ENCODE measurements at places on chromosomes 11 and 22. TPM values are rescaled to one million over a fixed set of nuclear protein-coding genes. Genes with fewer than 3 reads are reported as not detected.

The APOA4 gene
- total RNA-seq = 0.86 TPM

The DGAT2 gene
- total RNA-seq = 36.4 TPM

The MIEF1 gene
- 31.2 TPM for total RNA-seq

The PIH1D2 gene
- 1.3 TPM for total RNA-seq

The RASD2 gene
- total RNA-seq = 1.1 TPM

The TRIM29 gene
- total RNA-seq = not detected

The MALAT1 gene
- 7,439 TPM for total RNA-seq

The TPCN2 gene
- 25.5 TPM for total RNA-seq

The MS4A8 gene
- not detected for total RNA-seq

- DNase-seq = no peak
These were observed 5.7 kb downstream of the AMPD3 start for GRCh38 chr11:10460611-10461275.

GRCh38 chr11:60810569-60810968 lies 25.4 kb downstream of the MS4A10 start:
- DNase-seq = no peak

DNA sequence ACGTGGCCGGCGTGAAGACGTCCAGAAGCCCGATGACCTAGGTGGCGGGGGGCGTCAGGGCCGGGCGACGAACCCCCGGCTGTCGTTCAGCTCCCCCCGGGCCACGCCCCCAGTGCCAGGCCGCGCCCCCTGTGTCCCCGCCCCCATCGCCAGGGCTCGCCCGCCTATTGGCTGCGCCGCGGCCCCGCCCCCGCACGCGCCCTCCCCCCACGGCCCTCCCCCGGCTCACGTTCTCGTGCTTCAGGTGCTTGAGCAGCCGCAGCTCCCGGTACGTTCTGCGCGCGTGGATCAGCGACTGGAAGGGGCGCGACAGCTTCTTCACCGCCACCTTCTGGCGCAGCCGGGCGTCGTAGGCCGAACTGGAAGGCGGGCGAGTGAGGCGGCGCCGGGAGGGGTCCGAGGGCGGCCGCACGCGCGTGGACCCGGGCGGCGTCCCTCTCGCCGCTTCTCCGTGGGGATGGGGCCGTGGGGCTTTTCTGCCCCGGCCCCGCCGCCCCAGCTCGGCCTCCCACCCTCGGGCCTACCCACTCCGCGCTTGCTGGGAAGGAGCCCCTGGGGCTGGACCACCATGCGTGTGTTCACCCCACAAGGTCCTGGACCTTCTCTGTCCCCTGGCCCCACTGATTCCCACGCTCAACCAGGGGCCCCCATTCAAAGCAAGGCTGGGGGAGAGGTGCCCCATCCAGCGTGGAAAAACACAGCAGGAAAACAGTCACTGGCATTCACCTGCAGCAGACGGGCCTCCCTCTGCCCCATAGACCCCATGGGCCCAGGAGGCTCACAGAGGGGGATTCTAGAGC lies 2.4 kb downstream of the MAPK11 start:
- peak; percentile 67 for DNase-seq

DNA sequence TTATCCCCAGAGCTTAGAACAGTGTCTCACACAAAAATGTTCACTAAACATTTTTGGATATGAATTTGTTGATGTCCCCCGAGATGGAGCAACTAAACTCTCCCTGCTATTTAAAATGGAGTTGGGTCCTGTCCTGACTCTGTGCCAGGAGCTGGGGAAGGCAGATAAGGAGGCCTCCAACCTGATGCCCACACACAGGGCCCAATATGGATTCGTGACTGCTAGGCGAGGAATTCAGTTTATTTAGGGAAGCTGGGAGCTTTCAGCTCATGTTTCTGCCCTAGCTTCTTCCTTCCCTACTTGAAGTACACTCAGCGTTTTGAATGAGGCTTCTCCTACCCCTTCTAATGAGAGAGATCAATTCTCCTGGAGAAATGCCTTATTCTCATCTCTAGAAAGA lies 373.0 kb upstream of the LARGE1 start:
- DNase-seq = no peak

- no peak for DNase-seq
These were observed 6.5 kb downstream of the TPCN2 start for GRCh38 chr11:69055212-69055586.

DNA sequence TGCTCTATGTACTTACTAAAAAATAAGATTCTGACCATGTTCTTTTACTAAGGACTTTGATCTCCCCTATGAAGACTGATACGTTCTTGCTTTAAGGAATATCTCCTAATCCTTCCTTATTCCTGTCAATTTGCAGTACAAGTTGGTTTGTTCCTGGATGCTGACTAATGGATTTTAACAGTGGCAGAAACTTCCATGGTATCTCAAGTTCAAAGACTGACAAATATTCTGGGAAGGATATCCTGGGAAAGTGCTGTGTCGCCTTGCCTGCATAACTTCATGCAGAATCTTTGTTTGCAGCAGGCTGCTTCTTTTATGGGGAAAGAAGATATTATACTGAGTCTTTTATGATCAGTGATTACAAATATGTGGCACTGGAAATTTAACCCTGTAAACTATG lies 8.4 kb upstream of the OR52J3 start:
- DNase-seq = no peak

- no peak for DNase-seq
These were observed 7.9 kb upstream of the ADORA2A start for GRCh38 chr22:24419475-24419850.

- peak; percentile 54 for DNase-seq
These were observed 89.7 kb upstream of the PHOX2A start for GRCh38 chr11:72333661-72334060.

- no peak for DNase-seq
These were observed 32.3 kb downstream of the MIAT start for GRCh38 chr22:26689513-26690301.

GRCh38 chr11:134152696-134153095 lies 71.1 kb downstream of the NCAPD3 start:
- no peak for DNase-seq

- DNase-seq = no peak
These were observed 705.4 kb upstream of the TENM4 start for GRCh38 chr11:80146232-80146631.

GRCh38 chr11:115267871-115268270 lies 236.3 kb downstream of the CADM1 start:
- no peak for DNase-seq

DNA sequence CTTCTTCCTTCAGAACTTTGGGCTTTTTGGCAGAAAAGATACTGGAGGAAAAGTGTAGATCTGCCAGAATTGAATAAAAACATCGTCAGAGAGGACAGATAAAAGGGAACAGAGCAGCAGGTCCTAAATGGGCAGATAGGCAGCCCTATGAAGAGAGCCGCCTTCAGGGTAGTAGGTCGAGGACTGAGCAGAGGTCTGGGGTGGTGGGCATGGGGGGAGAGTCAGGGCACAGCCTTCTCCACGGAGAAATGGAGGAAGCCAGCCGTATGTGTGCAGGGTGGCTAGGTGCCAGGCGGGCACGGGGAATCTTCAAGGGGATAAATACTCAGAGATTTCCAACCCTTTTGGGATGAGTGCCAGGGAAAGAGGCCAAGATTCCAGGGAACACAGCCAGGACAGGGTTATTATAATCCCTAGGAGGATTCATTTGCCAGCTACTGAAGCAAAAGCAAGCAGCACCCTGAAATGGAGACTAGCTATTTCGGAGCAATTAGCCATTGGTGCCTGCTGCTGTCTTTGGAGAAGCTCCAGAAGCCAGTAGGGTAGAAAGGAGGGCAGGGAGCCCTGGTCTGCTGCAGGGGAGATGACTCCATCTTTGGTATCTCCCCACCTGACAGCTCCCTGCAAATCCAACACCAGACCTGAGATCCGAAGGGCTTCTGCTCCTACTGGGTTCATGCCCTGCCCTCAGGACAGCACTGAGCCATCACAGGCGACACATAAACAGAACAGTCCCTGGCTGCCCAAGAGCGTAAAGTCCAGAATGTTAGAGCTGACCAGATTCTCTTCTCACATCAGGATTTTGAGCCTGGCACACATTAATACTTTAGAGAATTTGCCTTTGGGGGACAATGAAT lies 174.5 kb upstream of the NTM start:
- DNase-seq = no peak

- no peak for DNase-seq
These were observed 9.4 kb downstream of the LDLRAD3 start for GRCh38 chr11:35953081-35953760.

DNA sequence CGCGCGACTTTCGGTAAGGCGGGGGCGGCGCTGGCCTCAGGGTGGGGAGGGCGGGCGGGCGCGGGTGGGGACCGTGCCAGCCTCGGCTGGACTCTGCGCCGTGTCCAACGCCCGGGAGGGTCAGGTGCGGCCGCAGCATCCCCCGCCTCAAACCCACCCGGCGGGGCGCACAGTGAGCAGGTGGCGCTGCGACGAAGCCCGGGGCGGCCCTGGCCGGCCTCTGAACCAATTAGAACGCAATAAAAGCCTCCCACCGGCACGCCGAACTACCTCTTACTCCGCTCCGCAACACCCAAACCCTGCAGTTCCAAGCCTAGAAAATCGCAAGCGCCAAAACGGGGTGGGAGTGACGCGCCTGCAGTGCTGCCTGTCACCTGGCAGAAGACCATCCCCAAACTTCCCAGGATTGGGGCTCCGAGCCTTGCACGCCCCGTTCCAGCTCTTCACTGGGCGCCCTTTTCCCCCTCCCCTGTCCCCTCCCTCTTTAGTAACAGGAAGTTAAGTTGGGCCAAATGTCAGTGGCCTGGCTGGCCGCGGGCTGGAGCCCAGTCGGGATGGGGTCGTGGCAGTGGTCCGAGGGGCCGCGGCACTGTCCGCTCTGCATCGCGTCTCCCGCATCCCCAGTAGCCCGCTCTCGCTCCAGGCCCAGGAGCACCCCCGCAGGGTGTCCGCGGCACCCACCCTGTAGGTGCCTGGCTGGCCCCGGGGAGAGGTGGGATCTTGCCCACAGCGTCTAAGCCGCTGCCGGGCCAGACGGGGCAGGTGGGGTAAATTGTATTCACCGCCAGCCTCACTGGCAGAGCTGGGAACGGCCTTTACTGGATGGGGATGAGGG lies 541 bp downstream of the MICAL2 start:
- peak; percentile 46 for DNase-seq

GRCh38 chr11:125591649-125592304 lies 875 bp upstream of the STT3A start:
- DNase-seq = peak; percentile 51

DNA sequence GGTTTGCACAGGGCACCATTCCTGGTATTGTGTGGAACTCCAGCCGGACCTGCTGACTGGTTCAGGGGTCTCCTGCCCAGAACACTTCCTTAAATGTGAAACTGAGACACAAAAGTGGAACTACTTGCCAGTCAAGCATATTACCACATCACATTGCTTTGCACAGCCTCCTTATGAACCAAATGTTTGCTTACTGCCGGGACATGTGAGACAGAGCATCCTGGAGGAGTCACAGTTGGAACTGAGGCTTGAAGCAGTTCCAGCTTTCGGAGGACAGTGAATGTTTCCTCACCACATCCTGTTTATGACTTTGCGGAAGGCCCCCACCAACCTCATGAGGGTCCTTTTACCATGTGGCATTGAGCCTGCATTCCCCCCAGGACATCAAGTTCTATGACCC lies 105.8 kb upstream of the ARHGAP42 start:
- DNase-seq = no peak
